ENCODE measurements at places on chromosomes 11 and 22.

- DNase-seq: no peak
Observed at GRCh38 chr11:128457874-128458273, 129.5 kb downstream of the ETS1 start.

GRCh38 chr11:16286095-16286494, 70.3 kb downstream of the SOX6 start:
- DNase-seq: no peak

DNA sequence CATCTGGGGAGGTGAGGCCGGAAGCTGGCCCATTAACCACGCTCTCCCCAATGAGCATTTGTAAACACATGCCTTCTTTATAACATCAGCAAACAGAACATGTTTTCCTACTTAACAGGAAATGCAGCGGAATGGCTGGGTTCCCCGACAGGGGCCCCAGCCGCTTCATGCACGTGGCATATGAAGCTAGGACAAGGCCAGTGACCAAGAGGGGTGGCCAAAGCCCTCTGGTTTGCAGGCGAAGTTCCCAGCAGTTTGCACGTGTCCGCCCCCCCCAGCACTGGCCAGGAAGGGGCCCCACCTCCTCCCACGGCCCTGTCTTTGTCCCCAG, 38.7 kb upstream of the LINC01488 start:
- peak; percentile 80 for DNase-seq

DNA sequence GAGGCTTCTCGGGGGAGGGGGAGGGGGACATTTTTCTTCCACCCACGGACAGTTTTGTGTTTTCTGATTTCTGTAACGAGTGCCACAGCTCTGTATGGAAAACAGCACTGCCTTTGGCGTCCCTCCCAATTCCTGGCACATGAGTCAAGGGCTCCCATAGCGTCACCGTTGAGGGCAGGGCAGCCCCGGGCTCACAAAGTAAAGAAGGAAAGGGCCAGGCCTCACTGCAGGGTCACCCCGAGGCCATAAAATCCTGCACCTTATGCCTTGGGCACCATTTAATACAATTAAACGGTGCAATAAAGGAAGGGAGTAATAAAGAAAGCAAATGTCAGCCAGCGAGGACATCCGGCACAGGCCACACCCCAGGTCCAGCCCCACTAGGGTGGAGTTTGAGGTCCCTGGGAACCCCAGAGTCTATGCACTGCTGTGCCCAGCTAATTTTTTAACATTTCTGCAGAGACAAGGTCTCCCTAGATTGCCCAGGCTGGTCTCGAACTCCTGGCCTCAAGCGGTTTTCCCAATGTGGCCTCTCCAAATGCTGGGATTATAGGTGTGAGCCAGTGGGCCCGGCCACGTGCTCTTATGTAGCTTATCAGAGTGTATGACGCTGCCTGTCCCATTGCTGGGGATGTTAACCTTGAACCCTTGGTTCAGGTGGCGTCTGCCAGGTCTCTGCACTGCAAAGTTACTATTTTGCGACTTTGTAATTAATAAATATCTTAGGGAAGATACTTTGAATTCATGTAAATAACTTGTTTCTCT, 13.6 kb upstream of the MUC2 start:
- DNase-seq: peak; percentile 74

GRCh38 chr11:68940651-68941323, 37.1 kb downstream of the IGHMBP2 start:
- no peak for DNase-seq

GRCh38 chr11:9022961-9023680, 19.3 kb upstream of the NRIP3 start:
- DNase-seq: no peak

DNA sequence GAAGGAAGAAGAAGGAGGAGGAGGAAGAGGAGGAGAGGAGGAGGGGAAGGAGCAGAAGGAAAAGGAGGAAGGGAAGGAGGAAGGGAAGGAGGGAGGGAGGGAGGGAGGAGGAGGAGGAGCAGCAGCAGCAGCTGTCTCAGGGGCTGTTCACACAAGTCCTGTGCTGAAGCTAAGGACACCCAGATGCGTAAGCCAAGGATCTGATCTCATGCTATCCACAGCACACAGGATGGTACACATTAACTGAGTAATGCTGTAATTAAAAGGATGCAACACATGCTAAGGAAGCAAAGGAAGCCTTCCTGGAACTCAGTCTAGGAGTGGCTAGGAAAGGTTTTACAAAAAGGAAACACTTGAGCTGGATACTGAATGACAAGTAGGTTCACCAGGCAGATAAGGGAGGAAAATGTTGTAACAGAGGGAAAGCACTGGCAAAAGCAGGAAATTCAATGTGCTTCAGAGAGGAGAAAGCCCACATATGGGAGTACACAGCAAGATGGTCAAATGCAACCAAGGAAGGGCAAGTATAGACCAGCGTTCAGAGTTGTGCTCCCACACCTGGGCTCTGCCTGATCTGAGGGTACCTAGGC, 32.0 kb downstream of the TRIM66 start:
- no peak for DNase-seq

All from cardiac fibroblast (primary cell).